ENCODE measurements at places on chromosomes 5 and 9. TPM values are rescaled to one million over a fixed set of nuclear protein-coding genes. Genes with fewer than 3 reads are reported as not detected.

Gene SGTB
- 18.0 TPM for total RNA-seq

DNA sequence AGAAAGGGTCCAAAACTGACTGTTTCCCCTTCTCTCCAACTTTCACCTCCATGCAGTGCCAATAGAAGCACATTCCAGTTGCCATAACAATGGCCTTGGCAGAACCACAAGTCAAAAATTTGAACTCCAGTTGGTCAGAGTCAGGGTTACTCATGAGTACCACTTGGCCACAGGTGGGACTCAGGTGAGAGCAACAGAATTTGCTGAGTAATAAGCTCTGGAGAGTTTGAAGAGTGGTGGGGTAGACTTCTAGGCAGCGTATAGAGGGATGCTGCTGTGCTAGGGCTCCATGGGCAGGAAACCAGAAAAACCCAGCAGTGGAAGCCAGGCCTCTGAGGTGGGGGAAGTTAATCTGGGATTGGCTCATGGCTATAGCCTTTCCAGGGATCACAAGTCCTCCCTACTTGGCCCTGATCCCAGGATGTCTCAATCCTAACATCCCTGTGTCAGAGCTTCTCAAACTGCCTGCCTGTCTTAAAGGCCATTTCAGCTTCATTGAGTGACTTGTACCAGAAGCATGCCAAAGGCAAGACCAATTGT lies 30.2 kb downstream of the SNX18 start:
- H3K36me3 ChIP-seq: peaks cover 5% of the 10 kb centered on the region
- H3K4me3 ChIP-seq: no peak overlapping the region
- no peaks in the 10 kb centered on the region for H3K4me1 ChIP-seq
- no peaks in the 10 kb centered on the region for H3K27me3 ChIP-seq

Gene PCDHB2
- total RNA-seq: not detected

DNA sequence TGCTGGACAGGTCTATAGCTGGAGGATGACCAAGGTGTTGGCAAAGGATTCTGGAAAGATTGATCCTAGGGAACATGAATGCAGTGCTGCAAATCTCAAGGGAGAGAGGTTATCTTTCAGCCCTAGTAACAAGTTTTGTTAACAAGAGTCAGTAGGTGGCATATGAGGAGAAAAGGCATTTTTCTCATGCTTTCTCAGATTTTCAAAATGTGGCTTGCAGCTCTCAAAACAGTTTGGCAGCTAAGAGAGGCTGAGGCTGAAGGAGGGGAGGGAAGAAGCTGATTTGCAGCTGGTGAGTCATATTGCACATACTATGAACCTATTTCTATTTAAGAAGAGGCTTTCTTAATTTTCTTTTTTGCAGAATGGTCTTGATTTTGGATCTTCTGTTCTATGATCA lies 64.3 kb upstream of the PCA3 start:
- H3K4me1 ChIP-seq: no peaks in the 10 kb centered on the region
- no peak overlapping the region for H3K27ac ChIP-seq
- no peak overlapping the region for H3K4me3 ChIP-seq

DNA sequence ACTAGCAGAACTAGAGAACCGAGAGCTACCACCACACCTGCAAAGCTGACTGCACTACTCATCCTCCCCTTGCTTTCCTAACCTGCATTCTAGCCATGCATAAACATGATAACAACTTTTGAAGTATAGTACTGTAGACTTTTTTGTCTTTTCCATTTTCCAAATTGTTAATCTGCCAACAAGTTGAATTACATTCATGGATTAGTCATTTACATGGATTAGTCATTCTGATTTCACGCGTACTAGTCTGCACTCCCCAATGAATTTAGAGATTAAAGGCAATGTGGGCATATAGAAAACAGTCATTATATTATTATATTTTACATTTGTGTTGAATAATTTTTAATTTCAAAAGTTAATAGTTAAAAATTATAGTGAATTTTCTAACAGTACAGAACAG lies 81.4 kb downstream of the EDIL3 start:
- no peaks in the 10 kb centered on the region for H3K4me1 ChIP-seq
- H3K27ac ChIP-seq: no peak overlapping the region
- no peaks in the 10 kb centered on the region for H3K36me3 ChIP-seq
- no peak overlapping the region for H3K4me3 ChIP-seq
- H3K27me3 ChIP-seq: no peaks in the 10 kb centered on the region

Gene OR4F3
- not detected for total RNA-seq

GRCh38 chr9:14766299-14766698 lies 43.8 kb upstream of the CER1 start:
- no peaks in the 10 kb centered on the region for H3K4me1 ChIP-seq
- no peak for DNase-seq
- H3K27ac ChIP-seq: no peak overlapping the region
- no peak overlapping the region for H3K4me3 ChIP-seq
- peaks cover 21% of the 10 kb centered on the region for H3K27me3 ChIP-seq
- H3K36me3 ChIP-seq: no peaks in the 10 kb centered on the region

Gene CARTPT
- not detected for total RNA-seq

GRCh38 chr5:121426153-121426552 lies 425.5 kb upstream of the FTMT start:
- no peak overlapping the region for H3K4me3 ChIP-seq
- H3K36me3 ChIP-seq: no peaks in the 10 kb centered on the region
- no peaks in the 10 kb centered on the region for H3K27me3 ChIP-seq
- no peak for DNase-seq
- no peaks in the 10 kb centered on the region for H3K4me1 ChIP-seq
- no peak overlapping the region for H3K27ac ChIP-seq

DNA sequence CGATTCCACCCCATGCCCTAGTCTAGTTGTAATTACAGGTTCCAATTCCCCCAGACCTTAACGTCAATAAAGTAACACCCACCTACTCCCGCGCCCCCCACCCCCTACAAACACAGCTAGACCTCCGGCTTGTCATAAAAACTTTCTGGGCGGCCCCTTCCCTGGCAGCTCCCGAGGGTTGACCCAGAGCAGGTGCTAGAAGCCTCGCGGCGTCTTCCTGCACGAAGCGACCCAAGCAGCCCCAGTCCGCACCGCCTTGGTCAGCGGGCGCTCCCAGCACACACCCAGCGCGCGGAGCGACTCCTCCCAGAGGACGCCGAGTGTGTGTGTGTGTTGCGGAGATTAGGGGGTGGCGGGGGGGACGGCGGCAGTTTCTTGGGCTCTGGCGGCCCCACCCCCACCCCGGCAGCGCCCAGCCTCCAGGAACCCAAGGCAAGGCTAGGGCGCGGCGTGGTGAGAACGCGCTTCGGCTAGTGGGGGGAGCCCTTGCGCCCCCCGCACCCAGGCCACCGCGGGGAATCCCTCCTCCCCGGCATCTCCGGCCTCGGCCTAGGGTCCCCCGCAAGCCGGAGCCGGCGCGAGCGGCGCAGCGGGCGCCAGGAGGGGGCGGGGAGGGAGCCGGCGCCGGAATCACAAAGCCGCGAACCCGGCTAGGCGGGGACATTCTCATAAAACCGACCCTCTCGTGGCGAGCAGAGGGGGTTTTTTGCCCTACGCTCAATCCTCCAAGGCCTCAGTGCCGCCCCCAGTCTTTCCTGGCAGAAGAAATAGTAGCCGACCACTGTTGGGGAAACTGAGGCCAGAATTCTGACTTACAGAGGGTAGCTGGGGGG lies 2.2 kb downstream of the PCDH1 start:
- H3K4me1 ChIP-seq: peaks cover 19% of the 10 kb centered on the region
- H3K4me3 ChIP-seq: no peak overlapping the region
- H3K36me3 ChIP-seq: no peaks in the 10 kb centered on the region
- peaks cover 57% of the 10 kb centered on the region for H3K27me3 ChIP-seq
- DNase-seq: no peak

GRCh38 chr5:113081881-113082546 lies 105.4 kb downstream of the DCP2 start:
- H3K4me3 ChIP-seq: no peak overlapping the region
- no peak for DNase-seq
- no peaks in the 10 kb centered on the region for H3K4me1 ChIP-seq
- H3K36me3 ChIP-seq: peaks cover 4% of the 10 kb centered on the region

Gene FOXD4L3
- not detected for total RNA-seq

- no peaks in the 10 kb centered on the region for H3K36me3 ChIP-seq
- no peaks in the 10 kb centered on the region for H3K27me3 ChIP-seq
- H3K4me3 ChIP-seq: no peak overlapping the region
- no peak overlapping the region for H3K27ac ChIP-seq
- DNase-seq: no peak
Measured at GRCh38 chr5:116528519-116529234, 45.9 kb downstream of the SEMA6A start.

- DNase-seq: no peak
- no peaks in the 10 kb centered on the region for H3K27me3 ChIP-seq
- peaks cover 8% of the 10 kb centered on the region for H3K4me1 ChIP-seq
- H3K4me3 ChIP-seq: no peak overlapping the region
- no peak overlapping the region for H3K27ac ChIP-seq
- no peaks in the 10 kb centered on the region for H3K36me3 ChIP-seq
Measured at GRCh38 chr5:152529440-152529839, 124.4 kb upstream of the NMUR2 start.

DNA sequence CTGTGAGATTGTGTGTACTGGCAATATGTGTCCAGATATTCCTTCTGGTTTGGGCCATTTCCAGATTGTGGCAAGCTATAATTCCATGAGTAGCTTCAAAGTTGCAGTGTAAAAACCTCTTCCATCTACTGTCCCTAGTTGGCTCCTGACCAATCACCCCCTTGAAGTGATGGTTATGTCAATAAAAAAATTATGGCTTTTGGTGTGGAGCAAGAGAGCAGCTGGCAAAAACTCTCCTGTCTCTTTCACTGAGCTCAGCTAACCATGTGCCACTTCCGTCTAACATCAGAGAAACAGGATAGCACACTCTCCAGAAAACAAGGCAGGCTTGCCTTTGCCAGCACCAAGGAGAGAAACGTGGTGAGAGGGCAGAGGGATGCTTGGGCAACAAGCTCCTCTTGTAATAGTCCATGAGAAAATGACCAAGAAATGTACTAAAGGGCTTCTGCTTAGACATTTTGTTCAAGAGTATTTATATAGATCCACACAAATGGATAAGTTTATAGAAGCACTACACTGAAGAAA lies 914.4 kb upstream of the SEMA6A start:
- no peak overlapping the region for H3K27ac ChIP-seq
- H3K27me3 ChIP-seq: no peaks in the 10 kb centered on the region
- no peak overlapping the region for H3K4me3 ChIP-seq
- no peaks in the 10 kb centered on the region for H3K4me1 ChIP-seq
- DNase-seq: no peak

DNA sequence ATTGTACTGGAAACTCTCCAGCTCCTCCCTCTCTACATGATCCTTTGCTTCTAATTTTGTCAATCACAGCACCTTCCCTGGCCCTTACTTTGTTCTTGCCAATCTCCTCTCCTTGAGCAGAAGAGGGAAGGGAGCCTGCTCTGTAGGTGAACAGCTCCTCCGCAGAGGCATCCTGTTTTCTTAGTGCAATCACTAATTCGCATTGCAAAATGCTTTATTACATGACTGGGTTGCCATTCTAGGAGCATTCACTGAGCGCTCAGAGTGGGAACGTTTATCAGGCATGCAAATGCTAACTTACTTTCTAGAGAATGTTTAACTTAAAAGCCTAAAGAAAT lies 416 bp upstream of the SNX18 start:
- no peak overlapping the region for H3K27ac ChIP-seq
- no peaks in the 10 kb centered on the region for H3K36me3 ChIP-seq
- H3K4me1 ChIP-seq: peaks cover 39% of the 10 kb centered on the region
- no peak for DNase-seq
- peak overlapping the region; percentile 71 for H3K4me3 ChIP-seq

GRCh38 chr5:112800891-112801290 lies 60.2 kb upstream of the SRP19 start:
- peaks cover 12% of the 10 kb centered on the region for H3K36me3 ChIP-seq
- DNase-seq: no peak
- no peak overlapping the region for H3K4me3 ChIP-seq
- no peaks in the 10 kb centered on the region for H3K27me3 ChIP-seq
- peaks cover 3% of the 10 kb centered on the region for H3K4me1 ChIP-seq

DNA sequence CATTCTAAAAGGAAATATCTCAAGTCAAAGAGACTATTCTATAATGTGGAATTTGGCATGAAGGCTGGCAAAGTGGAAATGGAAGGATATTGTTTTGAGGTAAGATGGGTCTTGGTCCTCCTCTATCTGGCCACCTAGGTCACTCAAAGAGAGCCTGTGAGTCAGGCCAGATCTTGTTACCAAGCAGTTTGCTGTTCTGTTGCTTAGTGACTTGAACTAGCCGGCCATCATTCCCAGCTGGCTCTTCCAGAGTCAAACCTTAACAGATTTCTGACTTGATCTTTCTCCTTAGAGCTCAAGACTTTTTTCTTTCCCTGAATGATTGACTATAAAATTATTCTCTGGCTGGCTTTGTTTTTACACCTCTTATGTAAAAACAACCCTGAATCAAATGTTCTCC lies 136.1 kb downstream of the PDE4D start:
- no peak for DNase-seq
- H3K27ac ChIP-seq: no peak overlapping the region

- no peak overlapping the region for H3K27ac ChIP-seq
- H3K27me3 ChIP-seq: peaks cover 14% of the 10 kb centered on the region
- no peaks in the 10 kb centered on the region for H3K4me1 ChIP-seq
- DNase-seq: no peak
- no peaks in the 10 kb centered on the region for H3K36me3 ChIP-seq
Measured at GRCh38 chr5:74105126-74105780, 479.3 kb downstream of the ARHGEF28 start.

- H3K27ac ChIP-seq: peak overlapping the region; percentile 47
- no peaks in the 10 kb centered on the region for H3K36me3 ChIP-seq
- no peak for DNase-seq
Measured at GRCh38 chr5:10704949-10705621, 55.9 kb downstream of the DAP start.

- H3K27me3 ChIP-seq: no peaks in the 10 kb centered on the region
- DNase-seq: no peak
- no peaks in the 10 kb centered on the region for H3K4me1 ChIP-seq
- no peak overlapping the region for H3K4me3 ChIP-seq
- no peak overlapping the region for H3K27ac ChIP-seq
Measured at GRCh38 chr5:173761178-173761513, 127.0 kb upstream of the CPEB4 start.

- H3K27ac ChIP-seq: no peak overlapping the region
- peaks cover 21% of the 10 kb centered on the region for H3K4me1 ChIP-seq
- H3K27me3 ChIP-seq: no peaks in the 10 kb centered on the region
- no peaks in the 10 kb centered on the region for H3K36me3 ChIP-seq
- no peak overlapping the region for H3K4me3 ChIP-seq
Measured at GRCh38 chr9:126376311-126377175, 49.9 kb downstream of the MVB12B start.

Data from activated CD4-positive, alpha-beta T cell treated with anti-CD3 and anti-CD28 coated beads for 36 hours (primary cell).